ENCODE measurements at places on chromosomes 4 and X.
A peak's percentile ranks its signal among the peaks of the same experiment; 100 is the strongest.

GRCh38 chr4:12958436-12958835 lies 525.7 kb downstream of the RAB28 start:
- DNase-seq, result no peak

- no peak for DNase-seq
Observed at GRCh38 chr4:1808396-1808795, 15.3 kb downstream of the FGFR3 start.

GRCh38 chr4:140150886-140151698 lies 2.9 kb downstream of the MAML3 start:
- peak; percentile 89 for DNase-seq

- DNase-seq, result peak; percentile 62
Observed at GRCh38 chr4:40916880-40917279, 167.1 kb downstream of the NSUN7 start.

DNA sequence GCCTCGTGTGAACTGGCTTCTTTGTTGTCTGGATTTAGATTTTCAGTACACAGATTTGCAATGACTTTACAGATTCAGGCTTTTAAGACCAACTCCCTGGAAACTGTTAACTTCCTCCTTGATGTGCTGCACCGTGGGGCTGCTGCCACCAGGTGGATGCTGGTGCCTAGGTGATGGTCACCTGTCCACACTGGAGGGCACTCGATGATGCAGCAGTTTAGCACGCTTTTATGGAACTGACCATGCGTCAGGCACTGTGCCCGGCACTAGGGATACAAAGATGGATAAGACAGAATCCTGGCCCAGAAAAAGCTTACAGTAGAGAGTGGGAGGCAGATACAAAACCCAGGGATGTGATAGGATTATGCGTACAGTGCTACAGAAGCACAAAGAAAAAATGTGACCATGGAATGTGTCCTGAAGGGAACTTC lies 180.7 kb downstream of the CEP135 start:
- DNase-seq, result peak; percentile 17

DNA sequence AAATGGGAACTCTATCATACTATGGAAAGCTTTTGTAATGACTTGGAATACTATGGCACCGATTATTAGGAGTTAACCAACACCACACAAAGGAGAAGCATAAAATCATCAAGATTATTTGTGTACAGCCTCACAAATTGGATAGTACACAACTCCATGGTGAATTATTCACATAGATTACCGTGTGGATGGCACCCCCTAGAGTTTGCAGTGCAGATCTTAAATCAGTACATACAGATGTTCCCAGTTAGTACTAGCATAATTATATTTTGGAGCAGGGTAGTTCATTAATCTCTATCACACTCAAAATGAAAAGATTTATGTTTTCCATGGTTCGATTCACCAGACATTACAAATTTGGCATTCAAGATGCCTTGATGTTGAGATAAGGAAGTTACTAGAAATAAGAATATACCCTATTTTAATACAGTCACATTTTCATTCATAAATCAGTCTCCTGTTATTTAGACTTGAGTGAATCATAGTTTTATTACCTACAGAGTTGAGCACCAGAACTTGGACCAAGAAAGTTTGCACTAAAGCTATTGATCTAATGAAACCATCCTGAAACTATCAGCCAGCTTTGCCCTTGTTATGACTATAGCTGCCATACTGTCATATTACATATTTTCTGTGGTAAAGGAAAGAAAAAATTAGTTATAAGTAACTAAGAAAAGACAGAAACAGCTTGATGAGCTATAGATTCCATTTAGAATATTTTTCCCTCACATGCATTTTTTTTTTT lies 531.8 kb downstream of the GLUD2 start:
- DNase-seq, result no peak

- peak; percentile 94 for DNase-seq
Observed at GRCh38 chr4:74932832-74933561, at the start of gene PARM1. Gene PARM1 (plus strand): TSS chr4:74933116. CDS start chr4:74933328, 212 bp downstream.
